ENCODE measurements at places on chromosomes 5 and 9.

- DNase-seq: no peak
Measured at GRCh38 chr9:128819716-128820664, 1.7 kb downstream of the ENDOG start.

DNA sequence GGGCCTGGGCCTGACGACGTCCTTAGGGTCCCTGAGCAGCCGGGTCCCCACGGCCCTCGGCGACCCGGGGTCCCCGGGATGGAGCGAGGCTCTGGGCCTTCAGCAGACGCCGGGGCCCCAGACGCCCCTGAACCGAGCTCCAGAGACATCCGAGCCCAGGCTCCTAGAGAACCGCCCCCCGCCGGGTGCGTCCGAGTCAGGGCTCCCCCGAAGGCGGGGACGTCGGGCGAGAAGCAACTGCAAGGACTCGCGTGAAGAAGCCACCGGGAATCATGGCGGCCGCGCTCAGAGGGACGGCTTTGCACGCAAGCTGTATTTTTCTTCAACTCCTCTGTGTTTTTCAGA, 25.5 kb downstream of the IRX4 start:
- no peak for DNase-seq

- no peak for DNase-seq
Measured at GRCh38 chr9:77013932-77014596, 5.4 kb upstream of the FOXB2 start.

- no peak for DNase-seq
Measured at GRCh38 chr5:132411304-132412013, 41.9 kb downstream of the SLC22A5 start.

- peak; percentile 85 for DNase-seq
Measured at GRCh38 chr5:150155258-150156026, at the start of gene PDGFRB. TSS of gene PDGFRB (minus strand) at chr5:150155845. CDS start at chr5:150137047, 18,798 bp downstream.

All from brain microvascular endothelial cell (primary cell).